ENCODE measurements at places on chromosomes 11 and 22. TPM values are rescaled to one million over a fixed set of nuclear protein-coding genes. Genes with fewer than 3 reads are reported as not detected.
A peak's percentile ranks its signal among the peaks of the same experiment; 100 is the strongest.

DNA sequence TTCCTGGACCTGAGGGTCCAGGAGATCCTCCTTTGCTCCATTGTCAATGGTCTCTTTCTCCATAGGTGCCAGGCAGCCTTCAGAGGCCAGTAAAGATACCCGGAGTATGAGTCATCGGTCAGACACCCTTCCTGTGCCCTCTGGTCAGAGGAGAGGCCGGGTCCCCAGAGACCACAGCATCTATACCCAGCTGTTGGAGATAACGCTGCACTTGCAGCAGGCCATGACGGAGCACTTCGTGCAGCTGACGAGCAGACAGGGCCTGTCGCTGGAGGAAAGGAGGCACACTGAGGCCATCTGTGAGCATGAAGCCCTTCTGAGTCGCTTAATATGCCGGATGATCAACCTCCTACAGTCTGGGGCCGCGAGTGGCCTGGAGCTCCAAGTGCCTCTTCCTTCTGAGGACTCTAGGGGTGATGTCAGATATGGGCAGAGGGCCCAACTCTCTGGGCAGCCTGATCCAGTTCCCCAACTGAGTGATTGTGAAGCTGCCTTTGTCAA, at the start of gene ACCSL:
ACCSL (plus strand) TSS at position 51 of the 501 bp plus-strand sequence; CDS start at position 107, 56 bp downstream.
- H3K4me1 ChIP-seq, result no peaks in the 10 kb centered on the region
- no peak within 1 kb of the TSS for H3K27ac ChIP-seq

- H3K27me3 ChIP-seq, result no peaks in the 10 kb centered on the region
- peak overlapping the region; percentile 93 for H3K4me3 ChIP-seq
- no peaks in the 10 kb centered on the region for H3K36me3 ChIP-seq
- H3K27ac ChIP-seq, result peak overlapping the region; percentile 67
- DNase-seq, result no peak
Measured at GRCh38 chr11:67316882-67317204, 13.5 kb downstream of the SSH3 start.

GRCh38 chr11:107785401-107785800, 73.2 kb downstream of the SLC35F2 start:
- H3K27ac ChIP-seq, result no peak overlapping the region
- H3K4me1 ChIP-seq, result no peaks in the 10 kb centered on the region
- H3K4me3 ChIP-seq, result no peak overlapping the region
- H3K36me3 ChIP-seq, result no peaks in the 10 kb centered on the region
- peaks cover 3% of the 10 kb centered on the region for H3K27me3 ChIP-seq
- no peak for DNase-seq

DNA sequence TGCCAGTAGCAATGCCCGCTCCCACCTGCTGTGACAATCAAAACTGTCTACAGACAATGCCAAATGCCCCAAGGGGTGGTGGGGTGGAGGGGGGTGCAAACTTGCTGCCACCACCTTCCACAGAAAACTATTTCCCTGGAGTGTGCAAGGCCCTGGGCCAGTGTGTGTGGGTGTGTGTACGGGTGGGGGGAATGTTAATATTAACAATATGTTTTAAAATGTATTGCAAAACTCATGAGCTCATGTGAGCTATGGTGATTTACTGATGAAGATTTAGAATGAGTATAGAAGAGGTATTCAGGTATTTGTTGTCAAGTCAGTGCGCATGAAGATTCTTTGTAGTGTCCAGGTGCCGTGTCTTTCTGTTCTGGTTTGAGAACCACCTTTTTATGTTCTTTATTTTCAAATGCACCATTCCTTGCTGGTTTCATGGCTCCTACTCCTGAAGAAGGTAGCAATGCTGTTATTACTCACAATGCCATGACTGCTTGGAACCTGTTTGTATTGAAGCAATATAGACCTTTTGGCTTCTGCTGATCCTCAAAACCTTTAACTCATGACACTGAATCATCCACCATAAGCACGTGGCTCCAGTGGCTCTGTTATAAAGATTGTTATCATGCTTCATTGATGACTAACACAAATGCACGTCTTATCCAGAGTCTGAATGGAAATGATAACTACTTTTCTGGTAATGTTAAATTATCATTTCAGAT, 29.9 kb upstream of the AQP11 start:
- H3K36me3 ChIP-seq, result no peaks in the 10 kb centered on the region
- DNase-seq, result no peak
- no peaks in the 10 kb centered on the region for H3K4me1 ChIP-seq
- H3K4me3 ChIP-seq, result no peak overlapping the region

DNA sequence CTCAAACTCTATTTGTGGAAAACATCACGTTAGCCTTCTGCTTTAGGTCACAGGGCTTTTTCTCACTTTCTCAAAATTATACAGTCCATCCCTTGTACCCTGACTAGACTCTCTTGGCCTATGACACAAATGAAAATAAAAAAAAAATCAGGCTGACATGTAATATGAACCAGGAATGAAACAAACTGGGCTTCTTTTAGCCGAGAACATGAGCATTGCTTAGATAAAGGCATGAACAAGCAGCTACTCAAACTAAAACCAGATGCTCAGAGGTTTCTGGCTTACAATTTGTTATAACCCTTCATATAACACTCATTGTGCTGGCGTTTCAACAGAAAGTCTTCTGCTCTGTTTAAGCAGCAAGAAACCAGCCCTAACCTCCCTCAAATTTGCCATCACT, 265.5 kb upstream of the NARS2 start:
- H3K27ac ChIP-seq, result no peak overlapping the region
- H3K4me1 ChIP-seq, result no peaks in the 10 kb centered on the region

- no peak for DNase-seq
- H3K4me1 ChIP-seq, result no peaks in the 10 kb centered on the region
- no peak overlapping the region for H3K4me3 ChIP-seq
- H3K27me3 ChIP-seq, result no peaks in the 10 kb centered on the region
Measured at GRCh38 chr22:39553429-39553828, 17.1 kb upstream of the CACNA1I start.

- H3K4me3 ChIP-seq, result no peak overlapping the region
- H3K27ac ChIP-seq, result no peak overlapping the region
- H3K36me3 ChIP-seq, result no peaks in the 10 kb centered on the region
- no peaks in the 10 kb centered on the region for H3K27me3 ChIP-seq
- no peaks in the 10 kb centered on the region for H3K4me1 ChIP-seq
Measured at GRCh38 chr11:7840578-7840977, 43.8 kb upstream of the OR5P2 start.

GRCh38 chr11:91173701-91174100, 950.9 kb upstream of the CHORDC1 start:
- H3K27me3 ChIP-seq, result no peaks in the 10 kb centered on the region
- DNase-seq, result no peak
- H3K27ac ChIP-seq, result no peak overlapping the region
- no peaks in the 10 kb centered on the region for H3K4me1 ChIP-seq
- no peaks in the 10 kb centered on the region for H3K36me3 ChIP-seq
- H3K4me3 ChIP-seq, result no peak overlapping the region

DNA sequence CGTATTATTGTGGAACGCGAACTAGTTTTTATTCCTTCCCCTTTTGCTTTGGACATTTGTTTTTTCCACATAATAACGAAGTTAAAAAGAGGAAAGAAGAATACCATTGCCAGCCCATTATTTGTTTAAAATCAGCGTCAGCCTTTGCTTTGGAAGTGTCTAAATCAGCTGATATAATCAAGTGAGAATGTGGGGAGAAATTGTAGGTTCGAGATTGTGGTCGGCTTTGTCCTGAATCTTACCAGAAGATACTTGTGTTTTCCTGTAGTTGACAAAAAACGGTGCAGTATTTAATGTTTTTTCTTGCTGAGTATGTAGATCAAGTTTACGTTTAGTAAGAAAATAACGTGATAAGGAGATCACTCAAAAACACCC, 935 bp downstream of the ZNF143 start:
- peak; percentile 10 for DNase-seq
- peak overlapping the region; percentile 95 for H3K27ac ChIP-seq
- H3K36me3 ChIP-seq, result no peaks in the 10 kb centered on the region
- H3K4me1 ChIP-seq, result peaks cover 16% of the 10 kb centered on the region
- H3K4me3 ChIP-seq, result peak overlapping the region; percentile 89
- H3K27me3 ChIP-seq, result no peaks in the 10 kb centered on the region

DNA sequence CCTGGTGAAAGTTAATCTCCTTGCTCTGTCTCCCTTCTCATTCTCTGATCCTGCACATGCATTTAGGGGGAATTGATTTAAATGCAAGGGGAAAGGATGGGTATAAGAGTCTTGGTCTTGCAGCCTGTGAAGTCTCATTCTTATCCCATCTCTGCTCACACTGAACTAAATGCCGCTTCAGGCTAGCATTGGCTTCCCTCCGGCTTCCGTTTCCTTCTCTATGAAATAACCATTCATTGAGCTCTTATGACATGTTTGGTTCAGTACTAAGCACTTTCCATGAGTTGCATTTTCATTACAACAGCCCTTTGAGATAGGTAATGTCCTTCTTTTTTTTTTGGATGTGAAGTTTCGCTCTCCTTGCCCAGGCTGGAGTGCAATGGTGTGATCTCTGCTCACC, 5.6 kb downstream of the ZBTB16 start:
- peak overlapping the region; percentile 64 for H3K27ac ChIP-seq
- no peak for DNase-seq
- no peaks in the 10 kb centered on the region for H3K27me3 ChIP-seq
- no peaks in the 10 kb centered on the region for H3K36me3 ChIP-seq

DNA sequence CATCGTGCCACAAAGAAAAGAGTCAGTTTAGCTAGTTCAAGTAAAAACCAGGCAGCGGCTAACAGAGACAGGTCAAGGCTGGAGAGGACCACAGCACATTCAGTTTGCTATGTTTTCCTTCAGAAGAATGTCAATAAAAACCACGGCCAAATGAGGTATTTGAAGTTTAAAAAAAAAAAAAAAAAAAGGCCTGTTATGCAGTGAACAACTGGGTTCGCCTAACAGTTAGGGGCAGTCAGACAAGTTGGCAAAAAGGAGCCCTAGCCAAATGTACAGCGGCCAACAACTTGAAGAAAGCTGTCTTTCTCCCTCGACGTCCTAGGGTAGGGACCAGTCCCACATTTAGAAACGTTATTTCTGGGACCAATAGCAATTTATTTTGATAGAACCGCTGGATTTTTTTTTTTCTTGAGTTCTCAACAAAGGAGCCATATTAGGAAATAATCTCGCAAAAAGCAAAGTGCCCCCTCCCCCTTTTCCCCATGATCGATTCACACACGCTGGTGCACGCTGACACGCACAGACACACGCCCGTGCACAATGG, 237.8 kb downstream of the TTC28 start:
- H3K4me3 ChIP-seq, result peak overlapping the region; percentile 99
- H3K27ac ChIP-seq, result no peak overlapping the region
- H3K36me3 ChIP-seq, result no peaks in the 10 kb centered on the region
- DNase-seq, result no peak
- peaks cover 17% of the 10 kb centered on the region for H3K4me1 ChIP-seq

DNA sequence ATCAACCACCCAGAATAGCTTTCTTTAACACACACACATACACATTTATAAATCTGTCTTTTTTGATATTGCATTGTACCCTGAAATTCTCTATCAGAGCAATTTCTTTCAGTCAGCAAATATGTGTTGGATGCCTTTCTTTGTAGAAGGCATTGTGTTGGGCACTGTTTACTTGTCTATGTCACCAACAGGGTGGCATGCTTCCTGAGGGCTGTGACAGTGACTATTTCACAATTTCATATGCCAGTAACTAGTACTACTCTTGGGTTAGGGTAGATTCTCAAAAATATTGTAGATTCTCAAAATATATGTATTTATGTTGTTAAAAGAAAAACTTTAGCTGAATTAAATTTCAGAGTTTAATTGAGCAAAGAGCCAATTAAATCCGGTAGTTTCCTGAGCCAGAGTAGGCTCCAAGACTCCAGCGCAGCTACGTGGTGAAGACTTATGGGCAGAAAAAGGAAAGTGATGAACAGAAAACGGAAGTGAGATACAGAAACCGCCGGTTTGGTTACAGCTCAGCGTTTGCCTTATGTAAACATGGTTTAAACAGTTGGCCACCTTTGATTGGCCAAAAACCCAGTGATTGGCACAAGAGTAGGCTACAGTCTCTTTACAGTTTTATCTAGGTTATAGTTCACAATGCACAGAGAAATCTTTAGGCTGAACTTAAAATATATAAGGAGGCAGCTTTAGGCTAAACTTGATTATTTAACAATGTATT, 723.3 kb downstream of the NTM start:
- H3K27ac ChIP-seq, result no peak overlapping the region
- H3K4me1 ChIP-seq, result no peaks in the 10 kb centered on the region
- DNase-seq, result no peak
- H3K36me3 ChIP-seq, result no peaks in the 10 kb centered on the region

DNA sequence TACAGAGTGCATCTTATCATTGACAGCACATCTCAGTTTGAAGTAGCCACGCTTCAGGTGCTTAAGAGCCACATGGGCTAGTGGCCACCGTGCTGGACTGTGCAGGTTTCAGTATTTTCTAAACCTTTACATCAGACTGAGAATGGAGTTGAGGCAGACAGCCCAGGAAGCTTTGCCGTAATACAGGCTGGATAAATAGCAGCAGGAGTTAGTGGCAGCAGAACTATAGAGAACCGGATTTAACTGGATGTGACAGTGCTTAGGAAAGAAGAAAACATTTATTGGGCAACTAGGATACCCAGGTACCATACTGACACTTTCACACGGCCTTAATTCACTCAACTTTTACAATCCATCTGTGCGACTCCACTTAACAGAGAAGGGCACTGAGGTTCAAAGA, 145.5 kb downstream of the LARGE1 start:
- H3K36me3 ChIP-seq, result no peaks in the 10 kb centered on the region
- no peaks in the 10 kb centered on the region for H3K27me3 ChIP-seq
- H3K4me3 ChIP-seq, result no peak overlapping the region
- DNase-seq, result no peak

- no peak overlapping the region for H3K4me3 ChIP-seq
- H3K4me1 ChIP-seq, result no peaks in the 10 kb centered on the region
- no peak for DNase-seq
- H3K27me3 ChIP-seq, result peaks cover 3% of the 10 kb centered on the region
- no peaks in the 10 kb centered on the region for H3K36me3 ChIP-seq
- no peak overlapping the region for H3K27ac ChIP-seq
Measured at GRCh38 chr11:69855421-69855820, 36.2 kb upstream of the FGF3 start.

Gene RAB3IL1
- total RNA-seq, result not detected

Gene PHF21A
- 56.8 TPM for total RNA-seq

Gene TESMIN
- total RNA-seq, result 7.7 TPM

Gene DEUP1
- total RNA-seq, result not detected

Gene PICK1
- 27.7 TPM for total RNA-seq

Gene ART1
- total RNA-seq, result not detected

Gene VPREB3
- total RNA-seq, result 1.7 TPM

Gene TMPRSS5
- total RNA-seq, result 1.7 TPM

Data from T-cell (primary cell).